ENCODE measurements at places on chromosomes 13 and 19. TPM values are rescaled to one million over a fixed set of nuclear protein-coding genes. Genes with fewer than 3 reads are reported as not detected.

Gene SYT3
- not detected for total RNA-seq

Gene CBARP
- 1.2 TPM for total RNA-seq

Gene CABP5
- total RNA-seq = not detected

Gene PDS5B
- 21.5 TPM for total RNA-seq

Gene GPR183
- total RNA-seq = 3.6 TPM

Gene KLK12
- total RNA-seq = not detected

Gene SMIM44
- total RNA-seq = not detected

Gene UQCRFS1
- total RNA-seq = 29.4 TPM

Gene CEACAM6
- total RNA-seq = not detected

Gene SELENOW
- total RNA-seq = 450 TPM

Gene SSC5D
- total RNA-seq = under 0.01 TPM

Gene CACNA1A
- total RNA-seq = under 0.01 TPM

Gene CSNK1G2
- 55.8 TPM for total RNA-seq

Gene SLC5A5
- not detected for total RNA-seq

Gene HSH2D
- not detected for total RNA-seq

Gene RXFP2
- total RNA-seq = not detected

Gene DMKN
- not detected for total RNA-seq

Gene ZNF497
- 1.0 TPM for total RNA-seq

Gene ASF1B
- 3.6 TPM for total RNA-seq

Gene CD209
- total RNA-seq = 0.11 TPM

Gene SIGLEC5
- total RNA-seq = not detected

Gene DIAPH3
- 3.2 TPM for total RNA-seq

Gene PCDH8
- total RNA-seq = not detected

Gene KCNJ14
- 0.26 TPM for total RNA-seq

Gene ZNF132
- total RNA-seq = 4.9 TPM

Gene SPC24
- 14.2 TPM for total RNA-seq

Gene SUCLA2
- 37.2 TPM for total RNA-seq

Gene ITGBL1
- 16.3 TPM for total RNA-seq

Gene NOTCH3
- 5.2 TPM for total RNA-seq

Gene SLC15A1
- not detected for total RNA-seq

Gene THSD1
- total RNA-seq = 49.3 TPM

Gene CEACAM20
- total RNA-seq = not detected

Gene FAM32A
- 119 TPM for total RNA-seq

Gene KLF5
- total RNA-seq = 1.1 TPM

Gene ZNF700
- 7.8 TPM for total RNA-seq

Data from dermis lymphatic vessel endothelial cell (primary cell).